ENCODE measurements at places on chromosomes 7 and 10. TPM values are rescaled to one million over a fixed set of nuclear protein-coding genes. Genes with fewer than 3 reads are reported as not detected.

DNA sequence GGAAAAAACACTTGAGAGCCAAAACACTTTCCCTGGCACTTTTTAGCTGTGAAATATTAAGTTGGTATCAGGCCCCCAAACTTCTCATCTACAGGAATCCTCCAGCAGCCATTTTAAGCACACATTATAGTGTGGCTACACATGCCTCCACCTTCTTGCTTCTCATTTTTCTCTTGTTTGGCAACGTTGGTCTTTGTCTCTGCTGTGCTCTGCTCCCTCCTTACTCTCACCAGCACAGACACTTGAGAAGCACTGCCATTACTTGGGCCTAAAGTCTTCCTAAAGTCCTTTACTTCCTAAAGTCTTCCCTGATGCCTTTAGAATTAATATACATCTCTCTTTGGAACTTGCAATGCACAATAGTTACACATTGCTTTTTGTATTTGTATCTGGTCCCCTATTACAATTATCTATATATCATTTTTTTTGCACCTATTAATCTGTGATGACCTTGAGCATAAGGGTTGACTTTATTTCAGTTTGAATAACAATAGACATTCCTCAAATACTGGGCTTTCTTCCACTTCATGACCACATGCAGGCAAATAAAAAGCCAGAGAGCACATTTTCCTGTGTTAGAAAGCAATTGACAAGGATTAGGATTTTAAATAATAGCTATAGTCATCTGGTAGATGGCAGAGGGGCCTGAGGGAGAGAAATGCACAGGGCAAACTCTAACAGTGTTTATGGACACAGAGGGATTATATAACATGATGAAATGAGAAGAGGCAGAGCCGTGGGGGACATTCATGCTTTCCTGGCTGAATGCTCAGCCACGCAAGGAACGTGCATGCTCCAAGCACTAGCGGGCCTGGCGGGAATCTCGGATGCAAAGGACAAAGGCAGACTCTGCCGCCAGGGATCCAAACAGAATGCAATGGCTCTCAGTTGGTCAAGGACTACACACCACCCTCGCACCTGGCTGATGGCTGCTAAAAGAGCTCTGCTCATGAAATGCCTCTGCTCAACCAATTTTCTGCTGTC lies 99.3 kb downstream of the CDC14C start:
- DNase-seq: no peak

Gene NKX6-2
- total RNA-seq: 0.41 TPM

- DNase-seq: no peak
Measured at GRCh38 chr10:6962576-6962975, 382.5 kb upstream of the PRKCQ start.

DNA sequence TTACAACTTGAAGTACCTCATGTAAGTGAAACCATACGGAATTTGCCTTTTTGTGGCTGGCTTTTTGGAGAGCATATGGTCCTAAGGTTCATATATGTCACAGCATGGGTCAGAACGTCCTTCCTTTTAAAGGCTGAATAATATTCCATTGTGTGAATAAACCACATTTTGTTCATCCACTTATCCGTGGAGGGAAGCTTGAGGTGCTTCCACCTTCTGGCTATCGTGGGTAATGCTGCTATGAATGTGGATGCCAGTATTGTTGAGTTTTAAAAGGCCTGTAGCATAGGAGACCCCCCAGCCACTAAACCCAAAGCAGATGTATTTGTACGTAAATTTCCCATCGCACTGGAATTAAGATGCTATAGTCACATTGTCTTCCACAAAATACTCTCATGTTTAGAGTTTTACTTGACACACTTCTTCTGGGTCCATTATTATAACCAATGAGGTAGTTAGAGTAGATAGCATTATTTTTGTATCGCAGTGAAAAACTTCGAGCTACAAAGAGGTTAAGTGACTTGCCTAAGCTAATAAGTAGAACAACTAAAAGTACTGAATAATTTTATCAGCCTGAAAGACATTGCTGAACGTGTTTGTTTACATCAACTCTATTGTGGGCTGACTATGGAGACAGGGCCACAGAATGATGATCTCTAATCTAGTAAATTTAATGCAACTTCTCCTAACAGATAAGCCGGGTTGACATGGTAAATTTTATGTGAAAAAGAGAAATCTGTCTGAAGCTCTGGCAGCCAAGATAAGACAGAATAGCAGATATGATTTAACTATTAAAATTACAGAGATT lies 183.0 kb upstream of the CTBP2 start:
- DNase-seq: no peak

- no peak for DNase-seq
Measured at GRCh38 chr7:92799446-92800211, 36.7 kb downstream of the CDK6 start.

- DNase-seq: no peak
Measured at GRCh38 chr7:131525820-131526219, 30.6 kb downstream of the PODXL start.

DNA sequence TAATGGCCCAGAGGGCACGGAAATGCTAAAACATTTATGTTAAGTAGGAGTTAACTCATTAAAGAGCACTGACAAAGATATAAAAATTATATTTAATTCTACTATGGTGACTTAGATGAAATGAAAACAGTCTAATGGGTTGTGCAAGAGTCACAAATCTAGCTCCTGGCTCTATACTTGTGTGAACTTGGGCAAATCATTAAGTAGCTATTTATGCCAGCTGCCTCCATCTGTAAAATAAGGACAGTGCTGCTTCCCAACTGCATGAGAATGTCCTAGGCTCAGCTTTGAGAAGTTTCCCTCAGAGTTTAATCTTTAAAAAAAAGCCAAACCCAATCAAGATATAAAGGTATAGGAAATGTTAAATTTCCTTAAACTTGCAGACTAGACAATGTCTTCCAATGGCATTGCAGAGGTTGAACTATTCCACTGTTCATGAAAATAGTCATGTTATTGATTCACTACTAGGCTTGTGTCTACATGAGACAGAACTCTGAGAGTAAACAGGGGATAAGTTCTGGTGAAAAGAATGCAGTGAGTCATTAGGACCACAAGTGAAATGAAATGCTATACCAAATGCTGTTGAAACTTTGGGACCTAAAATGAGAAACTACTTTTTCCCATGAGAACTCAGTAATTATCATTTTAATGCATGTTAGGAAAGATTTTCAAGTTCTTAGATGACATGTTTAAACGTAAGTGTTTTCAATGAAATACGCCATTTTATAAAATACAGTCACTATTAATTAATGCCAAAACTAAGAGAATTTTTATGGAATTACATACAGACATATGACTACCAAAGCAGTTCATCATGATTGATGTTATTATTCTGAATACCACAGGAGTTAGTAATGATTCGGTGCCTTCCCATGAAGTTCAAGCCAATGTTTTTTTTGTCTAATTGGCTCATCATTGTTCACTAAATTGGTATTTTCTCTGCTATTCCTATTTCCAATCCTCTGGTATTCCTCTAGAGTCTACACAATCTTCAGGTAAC lies 84.2 kb downstream of the CDK6 start:
- no peak for DNase-seq

GRCh38 chr7:150716368-150716767 lies at the start of gene GIMAP1:
GIMAP1 (plus strand) TSS chr7:150716613; CDS start chr7:150719048, 2,435 bp downstream.
- no peak for DNase-seq

Gene RADIL
- 3.3 TPM for total RNA-seq

Gene TMEM176A
- 1.2 TPM for total RNA-seq

Gene TAS2R39
- total RNA-seq: not detected

Gene CARD11
- 0.41 TPM for total RNA-seq
